Epithelial cell of esophagus (primary cell): ENCODE measurements at places on chromosomes 1 and 21.

DNA sequence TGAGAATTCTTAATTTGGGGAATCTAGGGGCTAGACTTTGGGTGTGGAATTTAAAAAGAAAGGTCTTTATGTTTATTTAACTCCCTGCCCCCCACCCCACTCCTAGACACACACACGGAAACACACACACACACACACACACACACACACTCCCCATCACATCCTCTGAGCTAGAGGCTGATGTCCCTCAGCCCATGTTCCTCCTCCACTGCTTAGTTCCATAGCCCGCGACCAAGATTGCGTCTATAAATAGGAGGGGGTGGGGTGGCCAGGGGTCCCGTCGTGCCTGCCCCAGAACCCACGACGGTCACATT is 655 bp upstream of the KIRREL1 start:
- no peak for DNase-seq

DNA sequence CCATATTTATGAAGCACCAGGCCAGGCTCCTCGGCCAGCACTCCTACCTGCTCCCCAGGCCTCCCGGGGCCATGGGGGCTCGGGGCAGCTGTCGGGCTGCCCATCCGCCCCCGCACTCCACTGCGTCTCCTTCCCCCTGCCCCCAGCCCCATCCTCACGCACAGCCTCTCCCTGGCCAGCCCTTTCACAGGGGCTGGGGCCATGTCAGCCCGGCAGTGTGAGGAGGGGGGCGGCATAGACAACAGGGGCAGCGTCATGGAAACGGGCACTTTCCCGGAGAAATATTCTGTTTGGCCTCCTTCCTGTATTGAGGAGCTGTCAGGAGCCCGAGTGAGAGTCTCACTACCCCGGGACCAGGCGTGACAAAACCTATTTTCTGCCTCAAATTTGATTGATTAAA is 87.3 kb downstream of the CASZ1 start:
- DNase-seq = no peak

GRCh38 chr1:247286134-247286670 is 30.3 kb downstream of the VN1R5 start:
- no peak for DNase-seq

- DNase-seq = no peak
Observed at GRCh38 chr1:171858696-171859095, 17.4 kb downstream of the DNM3 start.

GRCh38 chr1:5423109-5423508 is 569.1 kb downstream of the NPHP4 start:
- DNase-seq = no peak

- peak; percentile 45 for DNase-seq
Observed at GRCh38 chr21:29219165-29219770, 79.5 kb upstream of the BACH1 start.

- DNase-seq = no peak
Observed at GRCh38 chr1:28516518-28516956, 10.7 kb downstream of the RCC1 start.

DNA sequence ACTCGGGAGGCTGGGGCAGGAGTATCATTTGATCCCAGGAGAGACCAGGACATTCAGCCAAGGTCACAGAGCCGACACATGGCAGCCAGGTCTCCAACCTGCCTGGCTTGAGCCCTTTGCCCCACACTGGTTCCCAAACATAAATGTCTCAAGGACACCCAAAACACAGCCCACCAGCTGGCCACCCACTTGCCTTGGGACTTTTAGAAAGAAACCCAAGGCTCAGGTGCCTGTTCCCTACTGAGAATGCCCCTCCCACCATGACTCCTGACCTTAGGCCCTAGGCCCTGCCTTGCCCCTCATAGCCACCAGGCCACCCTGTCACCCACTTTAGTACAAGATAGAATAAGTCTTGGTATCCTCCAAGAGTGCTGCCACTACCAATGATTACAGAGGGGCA is 41.9 kb upstream of the LRP8 start:
- DNase-seq = no peak

- DNase-seq = no peak
Observed at GRCh38 chr1:91948501-91949355, 473 bp upstream of the BRDT start.

GRCh38 chr1:40301066-40301465 is 16.0 kb downstream of the COL9A2 start:
- no peak for DNase-seq

GRCh38 chr1:36591278-36591677 is 108.6 kb upstream of the CSF3R start:
- no peak for DNase-seq

DNA sequence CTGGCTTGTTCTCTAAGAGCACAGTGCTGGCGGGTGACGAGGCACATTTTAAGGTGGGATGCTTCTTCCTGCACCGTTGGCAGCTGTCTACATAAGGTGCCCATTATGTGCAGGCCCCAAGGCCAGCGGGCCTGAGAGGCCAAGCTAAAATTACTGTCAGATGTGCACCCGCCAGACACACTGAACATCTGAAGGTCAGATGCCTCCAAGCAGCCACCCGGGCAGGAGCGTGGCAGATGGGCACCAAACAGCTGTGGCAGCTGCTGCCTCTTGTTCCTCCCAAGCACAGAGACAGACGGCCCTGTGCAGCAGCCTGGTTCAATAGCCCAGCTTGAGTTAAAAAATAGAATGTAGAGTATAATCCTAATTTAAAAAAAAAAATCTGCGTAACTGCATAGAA is 211.9 kb upstream of the EDN2 start:
- no peak for DNase-seq

- no peak for DNase-seq
Observed at GRCh38 chr1:206637605-206638004, 2.3 kb downstream of the DYRK3 start.

- no peak for DNase-seq
Observed at GRCh38 chr1:220828950-220829586, 42.4 kb downstream of the MTARC1 start.

DNA sequence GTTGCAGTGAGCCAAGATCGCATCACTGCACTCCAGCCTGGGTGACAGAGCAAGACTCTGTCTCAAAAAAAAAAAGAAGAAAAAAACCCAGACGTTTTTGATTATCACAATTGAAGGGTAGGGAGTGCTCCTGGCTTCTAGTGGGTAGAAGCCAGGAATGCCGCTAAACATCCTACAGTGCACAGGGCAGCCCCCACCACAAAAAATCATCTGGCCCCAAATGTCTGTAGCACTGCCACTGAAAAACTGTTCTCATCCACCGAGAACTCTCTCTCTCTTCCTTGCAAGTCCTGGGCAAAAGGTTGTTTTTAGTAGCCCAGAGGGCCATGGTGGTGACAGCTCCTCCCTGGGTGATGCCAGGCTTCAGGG is 35.6 kb upstream of the GPR157 start:
- no peak for DNase-seq

- no peak for DNase-seq
Observed at GRCh38 chr1:45458894-45459293, 32.1 kb downstream of the TESK2 start.

GRCh38 chr1:92993581-92993980 is 32.3 kb upstream of the DIPK1A start:
- DNase-seq = no peak

- DNase-seq = no peak
Observed at GRCh38 chr1:160359559-160360226, 7.2 kb upstream of the NHLH1 start.

DNA sequence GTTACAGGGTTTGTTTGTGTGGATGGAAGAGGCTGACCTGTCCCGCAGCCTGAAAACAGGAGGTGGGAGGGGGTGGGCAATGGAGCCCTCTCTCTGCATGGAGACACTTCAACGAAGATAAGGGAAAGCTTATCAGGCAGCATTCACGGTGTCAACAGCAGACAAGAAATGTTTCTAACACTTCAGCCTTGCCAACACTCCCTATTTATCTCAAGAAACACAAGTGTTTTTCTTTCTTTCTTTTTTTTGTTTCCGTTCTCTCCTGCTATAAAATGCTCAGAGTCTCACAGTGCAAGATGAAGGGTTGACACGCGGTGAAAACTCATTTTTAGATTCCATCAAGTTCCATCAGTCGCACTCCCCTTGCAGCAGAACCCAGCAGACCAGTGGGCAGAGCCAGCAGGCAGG is 594.4 kb downstream of the MATN1 start:
- DNase-seq = no peak

DNA sequence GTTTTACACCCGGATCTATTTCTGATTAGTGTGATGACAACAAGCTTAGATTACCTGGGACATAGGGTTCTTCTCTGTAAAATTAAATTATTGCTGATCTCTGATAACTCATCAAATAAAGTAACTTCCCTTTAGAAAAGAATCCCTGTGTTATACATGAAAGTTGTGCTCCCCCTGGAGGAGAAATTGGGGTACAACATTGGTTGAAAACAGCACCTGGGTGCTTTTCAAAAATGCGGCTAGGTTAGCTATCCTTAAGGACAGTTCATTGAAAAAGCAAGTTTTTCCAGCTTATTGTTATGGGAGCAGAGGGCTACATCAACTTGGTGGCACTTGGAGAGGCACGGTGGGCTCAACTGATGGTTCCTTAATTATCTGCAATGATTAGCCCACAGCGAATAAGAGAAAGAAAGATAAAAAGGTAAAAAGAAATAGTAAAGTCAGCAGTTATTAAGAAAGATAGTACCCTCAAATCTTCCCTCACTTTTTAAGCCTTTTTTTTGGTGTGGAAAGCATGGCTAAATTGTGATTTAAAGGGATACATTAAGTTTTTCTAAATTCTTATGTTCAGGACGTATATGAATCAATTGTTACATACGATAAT is 97.8 kb downstream of the FMN2 start:
- peak; percentile 53 for DNase-seq

GRCh38 chr1:217369996-217370551 is 260.8 kb downstream of the GPATCH2 start:
- DNase-seq = peak; percentile 73

DNA sequence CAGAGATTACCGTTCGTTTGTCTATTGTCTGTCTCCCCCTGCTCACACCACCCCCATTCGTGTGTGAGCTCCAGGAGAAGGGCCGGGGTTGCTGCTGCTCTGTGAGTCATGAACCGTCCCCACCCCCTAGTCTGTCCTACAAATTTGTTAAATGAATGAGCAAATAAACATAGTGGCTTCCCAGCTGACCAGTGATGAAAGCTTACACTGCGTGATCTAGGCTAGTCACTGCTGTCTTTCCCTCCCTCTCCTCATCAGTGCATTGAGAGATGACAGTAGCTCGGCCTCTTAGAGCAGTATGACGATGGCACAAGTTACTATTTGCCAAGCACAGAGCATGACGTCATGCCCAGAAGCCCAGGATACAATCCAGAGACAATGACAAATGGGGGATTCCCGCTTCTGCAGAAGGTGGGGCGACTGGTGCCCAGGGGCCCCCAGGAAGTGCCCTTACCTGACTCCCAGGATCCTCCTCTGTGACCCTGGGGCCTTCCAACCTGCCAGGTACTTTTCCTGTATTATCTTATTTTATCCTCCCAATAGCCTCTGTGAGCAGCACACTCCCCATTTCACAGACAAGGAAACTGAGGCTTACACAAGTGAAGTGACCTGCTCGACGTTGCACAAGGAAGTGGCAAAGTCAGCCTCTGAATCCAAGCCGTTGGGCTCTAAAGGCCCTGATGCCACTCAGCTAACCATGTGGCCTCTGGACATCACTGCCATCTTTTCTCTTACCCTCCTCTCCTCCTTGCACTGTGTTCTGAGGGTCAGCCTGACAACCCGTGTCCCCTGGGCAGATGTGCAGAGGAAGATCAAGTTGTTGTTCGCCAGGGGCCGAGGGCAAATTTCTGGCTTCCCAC is 8.6 kb upstream of the EPHA2 start:
- peak; percentile 92 for DNase-seq

DNA sequence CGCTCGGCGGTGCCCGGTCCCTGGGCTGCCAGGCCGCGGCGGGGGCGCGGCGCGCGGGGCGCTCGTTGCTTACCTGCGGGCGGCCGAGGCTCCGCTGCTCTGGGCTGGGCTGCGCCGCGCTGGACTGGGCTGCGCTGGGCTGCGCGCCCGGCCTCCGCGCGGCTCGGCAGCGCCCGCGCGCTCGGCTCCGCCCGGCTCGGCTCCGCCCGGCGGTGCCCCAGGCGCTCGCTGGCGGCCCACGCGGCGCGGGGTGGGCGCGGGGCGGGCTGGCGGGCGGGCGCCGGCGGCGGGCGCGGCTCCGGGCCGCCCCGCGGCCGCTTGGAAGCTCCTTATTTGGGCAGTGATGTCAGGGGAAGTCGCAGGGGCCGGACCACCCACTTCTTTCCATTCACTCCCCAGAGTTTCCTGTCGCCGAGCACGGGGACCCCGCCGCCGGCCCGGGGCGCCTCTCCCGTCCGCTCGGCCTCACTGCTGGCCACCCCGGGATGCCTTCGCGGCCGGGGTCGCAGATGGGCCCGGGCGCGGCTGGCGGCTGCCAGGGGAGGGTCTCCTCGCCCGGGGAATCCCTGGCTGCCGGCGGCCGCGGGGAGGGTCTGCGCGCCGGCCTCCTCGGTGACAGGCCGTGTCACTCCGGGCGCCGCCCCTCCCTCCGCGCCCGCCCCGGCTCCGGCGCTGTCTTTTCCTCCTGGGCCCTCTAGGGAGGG is 177.7 kb upstream of the EDN2 start:
- peak; percentile 59 for DNase-seq

- DNase-seq = peak; percentile 50
Observed at GRCh38 chr1:199054694-199055093, 415.9 kb downstream of the PTPRC start.

GRCh38 chr1:221869779-221870178 is 127.9 kb upstream of the DUSP10 start:
- DNase-seq = no peak

GRCh38 chr21:38494703-38495102 is 3.6 kb downstream of the ERG start:
- no peak for DNase-seq

GRCh38 chr1:225428881-225429455 is 1.1 kb upstream of the LBR start:
- DNase-seq = no peak

DNA sequence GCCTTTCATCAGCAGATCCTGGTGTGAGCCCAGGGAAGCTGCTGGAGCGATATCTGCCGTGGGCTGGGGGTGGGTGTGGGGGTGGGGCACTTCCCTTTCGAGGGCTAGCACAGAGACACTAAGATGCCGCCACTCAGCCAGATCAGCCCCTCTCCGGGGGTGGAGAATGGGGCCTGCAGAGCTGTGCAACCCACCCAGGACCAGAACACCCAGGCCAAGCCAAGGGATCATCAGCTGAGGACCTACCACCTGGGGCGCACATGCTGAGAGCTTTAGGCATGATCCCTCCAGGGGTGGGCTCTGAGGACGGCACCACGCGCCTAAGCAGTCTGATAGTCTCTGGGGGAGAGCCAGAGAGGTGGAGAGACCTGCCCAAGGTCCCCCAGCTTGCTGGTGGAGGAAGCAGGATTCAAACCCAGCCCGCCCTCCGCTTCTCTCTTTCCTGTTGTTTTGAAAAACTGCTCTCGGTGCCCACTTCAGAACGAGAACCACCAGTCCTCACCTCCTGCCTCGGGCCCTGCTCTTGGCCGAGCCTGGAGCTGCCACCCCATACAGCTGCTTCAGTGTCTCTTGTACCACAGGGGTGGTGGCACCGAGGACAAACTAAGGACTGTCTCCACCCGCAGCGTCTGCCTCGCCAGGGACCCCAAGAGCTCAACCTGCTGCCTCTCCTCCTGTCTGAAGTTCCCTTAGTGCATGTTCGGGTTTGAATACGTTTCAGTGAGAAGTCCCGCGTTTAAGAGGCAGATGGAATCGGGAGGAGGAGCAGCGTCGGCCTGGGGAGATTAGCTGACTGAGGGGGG is 39.7 kb upstream of the RUNX3 start:
- no peak for DNase-seq
